ENCODE measurements at places on chromosomes 13 and 19.

DNA sequence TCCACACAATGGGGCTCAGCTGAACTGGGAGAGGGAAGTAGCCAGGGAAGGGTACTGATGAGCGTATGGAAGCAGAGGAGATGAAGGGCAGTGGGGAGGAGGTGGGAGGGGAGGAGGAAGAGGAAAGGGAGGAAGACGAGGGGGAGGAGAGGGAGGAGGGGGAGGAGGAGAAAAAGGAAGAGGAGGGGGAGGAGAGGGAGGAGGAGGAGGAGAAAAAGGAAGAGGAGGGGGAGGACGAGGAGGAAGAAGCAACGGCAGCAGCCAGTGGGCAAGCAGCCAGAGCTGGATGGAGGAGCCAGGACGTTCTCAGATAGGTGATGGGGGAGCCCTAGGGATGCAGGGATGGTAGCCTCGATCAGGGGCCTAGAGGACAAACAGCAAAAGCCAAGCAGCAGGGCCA is 5.6 kb downstream of the CERS4 start:
- no peak for DNase-seq

GRCh38 chr13:65999411-65999810 is 1230.7 kb downstream of the PCDH9 start:
- DNase-seq = no peak

DNA sequence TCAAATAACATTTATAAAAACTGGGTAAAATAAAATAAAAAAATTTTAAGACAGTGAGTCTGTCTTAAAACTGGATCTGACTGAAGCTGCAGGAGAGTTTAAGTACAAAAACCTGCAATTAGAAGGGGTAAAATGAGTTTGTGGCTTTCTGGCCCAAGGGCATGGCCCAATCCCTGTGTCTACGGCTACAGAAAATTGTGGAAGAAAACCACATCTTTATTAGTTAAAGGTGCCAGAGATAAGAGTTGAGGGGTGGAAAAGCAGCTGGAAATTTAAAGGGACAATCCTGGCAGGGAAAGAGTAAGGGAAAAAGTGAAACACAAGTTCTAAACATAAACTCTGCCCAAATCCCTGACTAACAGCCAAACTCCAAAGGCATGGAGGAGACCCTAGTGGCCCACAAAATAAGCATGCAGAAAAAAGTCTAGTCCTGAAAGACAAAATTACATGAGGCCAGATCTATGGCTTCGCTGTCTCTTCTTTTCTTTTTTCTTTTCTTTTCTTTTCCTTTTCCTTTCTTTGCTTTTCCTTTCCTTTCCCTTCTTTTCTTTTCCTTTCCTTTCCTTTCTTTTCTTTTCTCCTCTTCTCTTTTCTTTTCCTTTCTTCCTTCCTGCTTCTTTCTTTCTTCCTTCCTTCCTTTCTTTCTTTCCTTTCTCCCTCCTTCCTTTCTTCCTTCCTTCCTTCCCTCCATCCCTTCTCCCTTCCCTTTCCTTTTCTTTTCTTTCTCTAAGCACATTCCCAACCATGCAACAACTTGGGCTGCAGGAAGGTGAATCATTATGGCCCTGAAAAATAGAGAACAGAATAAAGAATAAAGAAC is 23.5 kb upstream of the DLEU7 start:
- DNase-seq = no peak

GRCh38 chr19:16441661-16442162 is 30.1 kb downstream of the EPS15L1 start:
- peak; percentile 4 for DNase-seq

DNA sequence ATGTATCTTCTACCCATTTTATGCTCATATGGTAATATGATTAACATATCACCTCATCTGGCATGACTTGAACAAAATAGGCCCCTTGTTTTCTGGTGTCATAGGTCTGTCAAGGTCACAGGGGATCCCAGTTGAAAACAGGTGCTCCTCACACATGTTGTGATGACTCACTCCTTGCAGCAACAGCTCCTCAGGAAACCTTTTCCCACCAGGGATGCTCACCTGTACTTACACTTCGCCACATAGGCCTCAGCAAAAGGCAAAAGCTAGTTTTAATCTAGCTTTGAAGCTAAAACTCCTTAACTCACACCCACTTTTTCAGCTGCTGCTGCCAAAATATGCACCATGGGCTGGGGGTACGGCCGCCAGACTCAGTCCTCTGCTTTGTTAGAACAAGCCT is 110.0 kb upstream of the SOX21 start:
- no peak for DNase-seq

- DNase-seq = no peak
Observed at GRCh38 chr13:32409561-32410421, 18.1 kb downstream of the N4BP2L1 start.

DNA sequence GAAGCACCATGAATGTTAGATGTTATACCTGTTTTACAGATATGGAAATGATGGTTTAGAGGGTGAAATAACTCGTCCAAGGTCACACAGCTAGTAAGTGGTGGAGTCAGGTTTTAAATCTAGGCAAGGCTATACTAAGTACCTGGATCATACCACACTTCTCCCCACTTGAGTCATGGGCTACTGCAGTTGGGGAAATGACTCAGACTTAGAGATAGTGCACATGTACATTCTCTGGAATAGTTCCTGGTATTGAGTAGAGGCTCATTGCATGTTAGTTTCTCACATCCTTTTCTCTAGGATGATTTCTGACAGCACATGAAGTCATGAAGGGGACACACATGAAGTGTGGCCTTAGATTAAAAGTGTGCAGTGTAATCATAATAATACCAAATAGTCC is 76.2 kb upstream of the TNFSF11 start:
- DNase-seq = no peak

GRCh38 chr13:60074397-60074796 is 89.3 kb downstream of the DIAPH3 start:
- no peak for DNase-seq

DNA sequence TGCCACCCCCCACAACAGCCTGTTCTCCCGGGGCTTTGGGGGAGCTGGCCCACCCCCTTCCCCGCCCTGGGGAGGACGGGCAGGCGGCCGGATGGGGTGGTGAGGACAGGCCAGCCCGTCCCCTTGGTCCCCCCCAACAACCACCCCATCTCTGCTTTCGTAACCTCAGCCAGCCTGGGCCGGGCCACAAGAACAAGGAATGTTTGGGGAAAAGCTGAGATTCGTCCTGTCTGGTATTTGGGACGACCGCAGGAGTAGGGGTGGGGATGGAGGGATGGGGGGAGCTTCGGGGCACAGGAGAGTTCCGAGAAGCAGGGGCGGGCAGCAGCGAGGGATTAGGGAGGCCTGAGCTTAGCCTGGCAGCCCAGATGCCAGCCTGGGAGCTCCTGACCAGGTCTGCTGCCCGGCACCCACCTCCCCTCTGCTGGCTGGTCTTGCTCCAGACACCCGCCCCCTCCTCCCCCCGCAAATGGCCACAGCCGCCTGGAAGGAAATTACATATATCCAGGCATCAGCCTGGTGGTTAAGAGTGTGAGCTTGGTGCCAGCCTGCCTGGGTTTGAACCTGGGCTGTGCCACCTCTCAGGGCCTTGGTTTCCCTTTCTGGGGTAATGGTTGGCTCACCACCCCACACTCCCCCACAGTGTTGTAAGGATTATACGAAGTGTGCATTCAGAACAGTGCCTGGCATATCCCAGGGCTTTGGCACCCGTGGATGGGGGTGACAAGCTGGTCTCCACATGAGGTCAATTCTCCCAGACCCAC is at the start of gene PODNL1:
Gene PODNL1, minus strand, starts transcription at position 117 of the 764 bp plus-strand sequence. CDS start 236 bp downstream, outside the sequence.
- DNase-seq = no peak

GRCh38 chr19:30340771-30341561 is 31.2 kb upstream of the ZNF536 start:
- DNase-seq = no peak

DNA sequence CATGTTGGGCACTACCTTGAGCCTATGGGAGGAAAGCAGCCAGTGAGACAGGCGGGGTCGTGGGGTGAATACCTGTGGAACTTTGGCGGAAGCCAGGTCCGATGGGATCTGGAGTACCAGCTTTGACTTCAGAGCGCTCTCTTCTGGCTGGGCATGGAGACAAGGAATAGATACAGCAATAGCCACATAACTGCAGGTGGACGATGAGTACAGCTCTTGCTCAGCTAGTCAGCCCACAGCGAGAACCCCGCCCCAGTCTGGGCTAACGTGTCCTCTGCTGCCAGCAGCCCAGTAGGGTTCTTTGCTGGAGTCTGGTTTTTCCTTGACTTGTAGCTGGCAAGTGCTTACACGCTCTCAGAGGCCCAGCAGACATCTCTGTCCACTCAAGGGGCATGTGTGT is 83.4 kb downstream of the SIPA1L3 start:
- DNase-seq = no peak

- no peak for DNase-seq
Observed at GRCh38 chr13:33992881-33993336, 175.0 kb downstream of the RFC3 start.

DNA sequence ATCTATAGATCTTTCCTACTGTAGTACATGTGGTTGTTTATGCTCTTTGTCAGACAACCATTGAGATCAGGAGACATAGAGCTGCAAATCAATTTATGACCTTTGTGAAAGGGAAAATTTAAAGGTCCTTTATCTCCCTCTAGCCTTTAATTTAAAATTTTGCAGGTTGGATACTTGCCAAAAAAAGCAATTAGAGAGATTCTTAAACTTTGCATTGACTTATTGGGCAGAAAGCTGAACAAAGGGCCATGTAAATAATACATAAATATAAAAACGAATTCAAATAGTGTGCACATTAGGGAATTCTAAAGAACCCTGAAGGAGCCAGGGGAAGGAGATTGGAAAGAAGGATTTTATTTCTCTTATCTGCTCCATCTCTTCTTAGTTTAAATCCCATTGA is 22.0 kb upstream of the RB1 start:
- no peak for DNase-seq

GRCh38 chr19:33208371-33208895 is 14.3 kb downstream of the LRP3 start:
- no peak for DNase-seq

GRCh38 chr19:29528350-29528945 is 2.7 kb downstream of the VSTM2B start:
- DNase-seq = no peak

DNA sequence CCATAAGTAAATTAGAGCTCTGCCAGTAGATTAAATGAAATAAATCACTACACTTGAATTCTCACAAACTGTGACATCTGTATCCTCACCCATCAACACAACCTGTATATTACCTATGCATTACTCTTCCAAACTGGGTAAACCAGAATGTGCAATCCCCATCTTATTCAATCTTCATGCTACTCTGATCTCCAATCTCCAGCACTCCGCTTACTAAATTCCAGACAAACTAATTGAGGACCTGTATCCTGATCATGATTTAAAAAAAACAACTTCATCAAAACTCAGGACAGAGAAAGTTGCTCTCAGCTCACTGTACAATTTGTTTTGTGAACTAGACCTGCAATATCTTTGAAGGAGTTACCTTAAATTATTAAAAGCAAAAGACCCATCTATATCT is 74.4 kb downstream of the FOXO1 start:
- DNase-seq = no peak

DNA sequence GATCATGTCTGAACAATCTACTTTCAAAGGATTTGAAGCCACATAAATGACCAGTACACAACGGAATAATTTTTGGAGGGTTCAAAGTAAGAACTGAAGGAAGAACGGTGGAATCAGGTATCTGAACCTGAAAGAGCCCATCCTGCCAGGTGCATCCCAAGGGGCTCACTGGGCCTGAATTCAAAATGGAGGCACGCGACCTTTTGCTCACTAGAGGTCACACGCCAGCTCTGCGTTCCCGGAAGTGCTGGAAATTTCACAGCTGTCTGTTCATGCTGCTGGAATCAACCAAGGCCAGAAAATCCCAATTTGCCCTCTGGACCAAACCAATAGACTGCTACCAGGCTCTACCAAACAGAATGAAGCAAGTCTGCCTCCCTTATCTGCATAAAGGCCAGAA is 4.2 kb upstream of the RASA3 start:
- DNase-seq = no peak

DNA sequence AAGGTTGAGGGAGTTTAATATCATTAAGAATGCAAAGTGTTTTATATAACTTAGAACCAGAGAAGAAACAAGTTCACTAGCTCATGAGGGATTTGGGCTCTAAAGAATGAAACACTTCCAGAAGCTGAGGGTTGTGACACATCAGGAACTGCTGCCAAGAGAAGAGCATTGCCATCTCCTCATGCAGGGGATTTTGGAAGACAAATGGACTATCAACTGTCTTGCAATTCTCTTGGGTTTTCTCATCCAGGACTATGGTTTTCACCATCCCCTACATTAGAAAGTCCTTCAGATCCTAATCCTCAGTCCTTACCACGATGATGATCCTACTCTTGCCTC is 59.7 kb upstream of the KL start:
- no peak for DNase-seq

DNA sequence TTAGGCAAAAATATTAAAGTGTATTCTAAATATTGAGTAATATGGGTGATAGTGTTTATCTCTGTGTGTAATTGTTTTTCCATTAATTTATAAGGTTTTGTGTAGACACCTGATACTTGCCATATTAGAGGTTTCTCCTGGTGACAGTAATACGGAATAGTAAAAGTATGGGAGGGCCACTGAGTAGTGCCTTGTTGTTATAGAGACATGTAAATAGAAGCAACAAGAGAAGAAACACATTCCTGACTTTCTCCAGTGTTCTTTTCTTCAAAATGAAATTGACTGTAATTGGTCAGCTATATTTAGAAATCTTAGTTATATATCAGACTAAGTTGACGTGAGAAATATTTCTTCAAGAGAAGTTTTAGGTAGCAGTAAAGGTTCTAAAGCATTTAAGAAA is 18.5 kb downstream of the RNASEH2B start:
- no peak for DNase-seq

- no peak for DNase-seq
Observed at GRCh38 chr19:13817615-13818371, 22.6 kb downstream of the ZSWIM4 start.

DNA sequence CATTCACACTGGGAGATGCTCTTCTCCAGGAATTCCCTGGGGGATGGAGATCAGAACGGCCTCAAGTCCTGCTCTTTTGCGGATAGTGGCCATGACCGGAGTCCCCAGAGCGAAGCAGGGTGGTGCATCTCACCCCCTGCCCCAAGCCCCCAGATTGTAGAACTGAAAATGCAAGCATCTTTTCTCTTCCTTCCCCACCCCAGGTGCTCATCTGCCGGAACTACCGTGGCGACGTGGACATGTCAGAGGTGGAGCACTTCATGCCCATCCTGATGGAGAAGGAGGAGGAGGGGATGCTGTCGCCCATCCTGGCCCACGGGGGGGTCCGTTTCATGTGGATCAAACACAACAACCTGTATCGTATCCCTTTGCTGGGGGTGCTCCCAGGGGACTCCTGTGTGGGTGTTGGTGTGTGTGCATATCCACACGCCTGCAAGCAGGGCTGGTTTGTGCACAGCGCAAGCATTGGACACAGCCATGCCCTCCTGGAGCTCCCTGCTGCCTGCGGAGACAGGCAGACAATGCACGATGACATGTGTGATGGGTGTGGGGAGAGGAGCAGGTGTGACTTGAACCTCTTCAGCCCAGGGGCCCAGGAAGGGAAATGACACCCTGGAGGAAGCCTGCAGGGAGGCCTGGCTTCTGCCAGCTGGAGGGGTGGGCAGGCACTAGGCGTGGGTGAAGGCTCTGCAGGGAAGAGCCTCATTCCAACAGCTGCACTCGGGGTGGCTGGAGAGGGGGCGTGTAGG is 5.7 kb downstream of the AP1M1 start:
- no peak for DNase-seq

Data from stimulated activated naive CD4-positive, alpha-beta T cell (primary cell).